Gastroesophageal sphincter (tissue), 4 donors: ENCODE measurements at places on chromosomes 6 and 20.

GRCh38 chr20:64050261-64051032, 1.0 kb upstream of the SOX18 start:
- no peak for ATAC-seq

DNA sequence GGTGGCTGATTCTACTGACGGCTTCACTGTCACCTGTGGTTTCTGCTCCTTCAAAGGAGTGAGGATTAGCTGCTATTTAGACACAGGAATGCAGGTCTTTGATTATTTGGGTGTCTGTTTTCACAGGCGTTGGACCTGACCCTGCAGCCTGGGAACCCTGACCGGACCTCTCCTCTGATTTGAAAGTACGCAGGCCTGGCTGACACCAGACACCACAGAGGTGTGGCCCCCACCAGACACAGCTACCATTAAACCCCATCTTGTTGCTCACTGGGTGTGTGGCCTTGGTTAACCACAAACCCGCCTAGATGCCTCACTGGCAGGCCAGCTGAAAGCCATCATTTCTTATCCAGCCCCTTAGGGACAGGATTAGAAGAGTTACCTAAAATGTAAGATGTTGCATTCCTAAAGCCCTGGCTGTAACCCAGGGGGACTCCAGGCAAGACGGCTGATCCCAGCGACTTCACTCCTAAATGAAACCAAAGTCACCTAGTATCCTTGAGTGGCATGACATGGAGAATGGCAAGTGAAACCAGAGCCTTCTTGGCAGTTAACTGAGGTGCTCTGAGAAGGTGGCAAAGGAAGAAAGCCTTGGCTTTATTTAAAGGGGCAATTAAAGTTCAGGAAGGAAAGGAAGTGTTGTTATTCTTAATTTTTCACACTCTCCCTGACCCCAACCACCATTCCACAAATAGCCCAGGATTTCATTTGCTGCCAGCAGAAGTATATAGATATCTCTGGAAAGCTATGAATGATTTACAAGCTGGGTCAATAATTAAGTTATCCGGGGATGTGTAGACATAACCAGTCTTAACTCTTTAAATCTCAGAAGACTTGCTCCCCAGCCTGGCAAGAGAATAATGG, 169.9 kb downstream of the QRSL1 start:
- ATAC-seq, result no peak

- ATAC-seq, result no peak
These were observed 6.8 kb upstream of the RIPK1 start for GRCh38 chr6:3061501-3061941.

- ATAC-seq, result no peak
These were observed 33.7 kb upstream of the ADGRF1 start for GRCh38 chr6:47075741-47076421.

GRCh38 chr20:24755411-24755922, 193.6 kb upstream of the CST7 start:
- ATAC-seq, result no peak

DNA sequence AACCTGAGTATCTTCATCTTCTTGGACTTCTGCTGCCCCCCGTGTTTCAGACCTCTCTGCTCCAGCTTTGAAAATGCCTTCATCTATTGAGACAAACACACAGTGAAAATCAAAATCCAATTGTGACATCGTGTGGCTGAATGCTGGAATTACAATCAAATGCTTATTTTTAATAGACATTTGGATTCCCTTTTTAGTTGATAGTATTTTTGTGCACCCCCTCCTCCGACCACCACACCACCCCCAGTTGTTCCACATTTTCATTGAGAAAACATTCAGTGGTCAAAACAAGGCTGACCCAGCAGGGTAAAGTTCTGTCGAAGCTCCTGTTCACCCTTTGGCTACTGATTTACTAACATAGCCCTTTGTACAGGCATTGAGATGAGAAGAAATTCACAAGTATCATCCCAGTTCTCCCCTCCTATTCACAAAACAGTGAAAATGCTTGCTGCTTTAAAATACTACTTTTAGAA, 79.0 kb downstream of the NRSN1 start:
- no peak for ATAC-seq

DNA sequence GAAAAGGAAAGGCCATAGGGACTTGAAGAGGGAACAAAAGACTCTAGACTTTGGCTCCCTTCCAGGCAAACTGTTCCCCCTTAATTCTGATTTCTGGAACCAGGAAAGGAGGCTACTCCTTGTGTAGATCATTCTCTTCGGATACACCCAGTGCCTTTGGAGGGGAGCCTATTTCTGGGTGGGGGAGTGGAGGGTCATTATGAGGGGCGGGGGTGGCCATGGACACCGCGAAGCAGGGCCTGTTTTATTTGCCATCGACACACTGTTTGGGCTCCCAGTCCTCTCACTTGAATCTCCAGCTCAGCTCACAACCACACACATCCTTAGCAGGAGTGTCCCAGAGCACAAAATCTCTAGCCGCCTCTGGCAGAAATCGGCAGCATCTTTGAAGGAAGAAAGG, 132.3 kb downstream of the PXDC1 start:
- ATAC-seq, result no peak

DNA sequence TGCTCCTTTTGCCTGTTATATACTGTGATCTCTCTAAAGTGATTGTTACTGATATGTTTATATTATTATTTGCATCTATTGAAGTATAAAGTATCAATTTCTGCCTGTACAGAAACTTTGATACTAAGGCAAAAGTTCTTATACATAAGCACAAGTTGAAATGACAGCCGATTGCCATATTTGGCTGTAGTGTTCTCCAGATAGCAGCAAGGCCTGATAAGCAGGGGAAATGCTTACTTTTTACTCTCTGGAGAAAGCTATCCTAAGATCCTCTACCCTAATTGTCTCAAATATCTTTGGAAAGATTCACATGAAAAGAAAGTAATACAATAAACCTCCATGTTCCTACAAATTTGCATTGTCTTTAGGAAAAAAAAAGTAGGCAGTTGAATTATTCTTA, 31.4 kb downstream of the SENP6 start:
- ATAC-seq, result no peak

DNA sequence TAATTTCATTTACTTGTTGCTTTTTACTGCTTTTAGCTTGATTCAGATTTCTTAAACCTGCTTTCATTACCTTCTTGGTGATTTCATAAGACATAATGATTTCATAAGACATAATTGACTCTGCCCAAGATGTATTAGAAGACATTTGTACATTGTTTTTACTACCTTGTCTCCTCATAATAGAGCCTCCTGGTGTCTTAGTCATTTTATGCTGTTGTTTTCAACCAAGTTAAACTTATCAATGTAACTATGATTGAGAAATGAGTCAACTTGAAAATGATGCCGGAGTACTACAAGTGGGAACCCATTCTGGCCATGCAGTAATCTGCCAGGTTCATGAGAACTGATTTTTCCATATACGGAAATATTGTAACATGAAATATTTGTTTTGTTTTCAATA, 573.6 kb downstream of the MMUT start:
- no peak for ATAC-seq

DNA sequence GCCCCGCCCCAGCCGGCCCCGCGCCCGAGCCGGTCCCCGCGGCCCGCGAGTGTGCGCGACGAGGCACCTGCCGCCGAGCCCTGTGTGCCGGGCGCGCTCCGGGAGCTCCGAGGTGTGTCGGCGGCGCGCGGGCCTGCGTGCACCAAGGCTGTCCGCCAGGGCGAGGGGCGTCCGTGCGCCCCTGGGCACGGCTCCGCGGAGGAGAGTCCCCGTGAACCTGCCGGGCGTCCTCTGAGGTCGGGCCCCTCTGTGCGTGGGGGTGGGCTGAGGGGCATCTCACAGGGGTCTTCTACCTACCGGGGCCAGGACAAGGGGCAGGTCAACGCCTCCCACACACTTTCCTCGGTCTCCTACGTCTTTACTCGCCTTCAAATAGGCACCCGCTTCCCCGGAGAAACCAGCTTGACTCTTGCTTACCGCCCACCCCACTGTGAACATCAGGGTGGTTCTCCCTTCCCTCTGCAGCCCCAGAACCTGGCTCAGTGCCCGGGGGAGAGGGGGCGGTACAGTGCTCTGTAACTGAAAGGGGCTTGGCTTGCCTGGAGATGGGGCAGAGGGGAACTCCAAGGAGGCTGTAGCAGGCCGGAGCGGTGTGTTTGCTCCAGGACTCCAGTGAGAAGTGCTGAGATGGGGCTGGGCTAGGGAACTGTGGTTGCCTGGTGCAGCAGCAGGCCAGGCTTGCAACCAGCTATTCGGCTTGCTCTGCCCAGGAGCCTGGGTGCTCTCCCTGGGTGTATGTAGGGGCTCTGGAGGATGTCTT, at the start of gene SAMD10:
SAMD10 (minus strand) TSS at position 86 of the 760 bp plus-strand sequence. CDS start 175 bp downstream, outside the sequence.
- no peak for ATAC-seq

- no peak for ATAC-seq
These were observed 103.7 kb downstream of the ARID1B start for GRCh38 chr6:156880913-156881312.

DNA sequence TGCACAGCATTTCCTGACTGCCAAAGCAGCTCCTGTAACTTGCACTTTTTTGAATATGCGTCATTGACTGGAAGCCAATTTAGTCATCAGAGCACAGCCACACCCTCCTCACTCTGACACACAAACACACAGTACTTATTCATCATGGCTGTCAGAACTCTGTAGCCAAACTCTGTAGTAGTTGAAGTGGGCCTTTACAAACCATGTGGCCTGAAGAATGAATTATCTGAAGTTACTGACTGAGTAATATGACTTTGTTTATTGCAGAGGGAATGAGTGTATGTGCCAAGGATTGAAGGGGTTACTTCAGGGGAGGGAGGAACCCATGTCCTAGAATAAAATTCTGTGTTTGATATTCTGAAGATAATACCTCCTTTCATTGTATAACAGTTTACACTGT, 102.7 kb downstream of the FIG4 start:
- peak; percentile 91 for ATAC-seq

DNA sequence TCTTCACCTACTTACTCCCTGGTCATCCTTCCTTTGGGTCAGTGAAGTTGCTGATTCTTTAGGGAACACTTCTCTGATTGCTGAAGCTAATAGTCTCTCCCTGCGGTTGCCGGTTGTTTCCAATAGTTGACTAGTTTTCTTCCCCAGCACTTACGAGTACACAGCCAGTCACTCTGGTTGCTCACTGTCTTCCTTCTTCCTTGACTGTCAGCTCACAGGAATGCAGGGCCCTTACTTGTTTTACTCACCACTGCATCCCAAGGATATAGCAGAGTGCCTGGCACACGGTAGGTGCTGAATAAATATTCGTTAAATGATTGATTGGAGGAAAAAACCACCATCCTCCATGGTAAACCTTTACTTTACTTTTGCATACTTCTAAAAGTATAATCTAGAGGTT, 345.0 kb downstream of the QKI start:
- ATAC-seq, result no peak

- ATAC-seq, result no peak
These were observed 109.4 kb downstream of the TNFAIP3 start for GRCh38 chr6:137976430-137976829.

DNA sequence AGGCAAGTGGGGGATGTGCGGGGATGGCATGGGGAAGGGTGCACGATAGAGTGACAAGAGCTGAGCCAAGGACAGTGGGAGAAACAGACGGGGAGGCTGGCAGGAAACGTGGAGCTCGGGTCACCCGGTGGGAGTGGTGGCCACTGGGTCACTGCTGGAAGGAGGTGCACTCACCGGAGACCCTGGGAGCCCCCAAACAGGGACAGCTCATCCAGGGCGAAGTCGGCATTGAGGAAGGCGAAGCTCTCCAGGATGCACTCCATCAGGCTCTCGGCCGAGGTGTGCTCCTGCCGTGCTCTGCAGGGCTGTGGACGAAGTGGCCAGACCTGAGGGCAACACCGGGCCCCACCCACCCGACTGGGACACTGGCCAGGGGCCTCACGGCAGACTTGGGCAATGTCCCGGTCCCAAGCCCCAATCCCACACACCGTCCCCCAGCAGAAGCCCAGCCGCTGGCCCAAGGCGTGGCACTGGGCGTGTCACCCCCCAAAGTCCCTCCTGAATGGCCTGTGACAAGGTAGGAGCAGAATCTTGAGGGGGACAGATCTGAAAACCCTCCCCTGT, 87.3 kb downstream of the PTPN1 start:
- ATAC-seq, result no peak

GRCh38 chr20:22515264-22515663, 69.1 kb downstream of the FOXA2 start:
- no peak for ATAC-seq

- ATAC-seq, result no peak
These were observed 87.9 kb upstream of the BEND6 start for GRCh38 chr6:56866917-56867522.

DNA sequence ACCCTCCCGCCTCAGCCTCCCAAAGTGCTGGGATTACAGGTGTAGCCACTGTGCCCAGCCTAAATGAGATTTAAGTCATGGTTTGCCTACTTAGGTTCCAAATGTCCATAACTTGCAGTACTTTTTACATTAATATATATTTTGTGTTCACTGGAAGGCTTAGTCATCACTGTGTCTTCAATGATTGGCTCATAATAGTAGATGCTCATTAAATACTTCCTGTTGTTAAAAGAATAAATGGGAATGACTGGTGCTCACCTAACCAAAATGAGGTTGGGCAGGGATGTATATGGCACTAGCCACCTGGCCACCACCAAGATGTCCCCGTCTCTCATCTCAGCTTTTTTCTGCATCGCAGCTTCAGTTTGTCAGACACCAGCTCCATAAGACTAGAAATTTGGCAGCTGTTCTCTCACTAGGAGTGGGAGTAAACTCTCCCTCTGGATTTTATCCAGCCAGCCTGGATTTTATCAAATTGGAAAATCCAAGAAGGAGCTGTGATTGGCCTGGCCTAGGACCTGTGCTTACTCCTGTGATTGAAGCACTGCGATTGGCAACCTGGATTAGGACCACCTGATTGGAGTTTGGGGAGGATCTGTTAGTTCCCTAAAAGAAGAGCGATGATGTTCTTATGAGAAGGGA, 1.1 kb upstream of the GLO1 start:
- ATAC-seq, result no peak

DNA sequence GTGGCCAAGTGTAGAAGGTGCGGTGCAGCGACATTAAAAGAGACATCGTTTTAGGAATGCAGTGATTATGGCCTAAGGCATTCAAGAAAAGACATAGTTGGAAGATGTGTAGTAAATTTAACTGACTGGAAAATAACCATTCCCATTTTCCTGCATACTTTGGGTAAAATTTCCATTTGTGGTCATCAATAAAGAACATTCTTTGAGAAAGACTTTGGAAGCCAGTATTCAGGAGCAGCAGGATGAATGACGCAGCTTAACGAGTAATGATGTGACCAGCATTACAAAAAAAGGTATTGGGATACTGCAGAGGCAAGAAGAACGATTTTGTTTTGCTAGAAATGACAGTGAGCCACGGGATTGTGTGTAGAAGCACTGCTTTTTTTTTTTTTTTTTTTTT, 7.0 kb upstream of the RWDD1 start:
- ATAC-seq, result no peak

GRCh38 chr6:100724696-100725095, 156.4 kb downstream of the ASCC3 start:
- no peak for ATAC-seq

- no peak for ATAC-seq
These were observed 130.1 kb downstream of the LRRC1 start for GRCh38 chr6:53924821-53925422.

GRCh38 chr6:149235130-149235561, 82.4 kb upstream of the TAB2 start:
- peak; percentile 19 for ATAC-seq
